ENCODE measurements at places on chromosomes 6 and 20. TPM values are rescaled to one million over a fixed set of nuclear protein-coding genes. Genes with fewer than 3 reads are reported as not detected.

The GCM1 gene
- not detected for total RNA-seq

The YWHAB gene
- total RNA-seq: 170 TPM

The KIAA1755 gene
- 2.5 TPM for total RNA-seq

The LY6G6C gene
- total RNA-seq: under 0.01 TPM

The PPARD gene
- total RNA-seq: 5.1 TPM

The KCNB1 gene
- under 0.01 TPM for total RNA-seq

The PPP1R18 gene
- 46.8 TPM for total RNA-seq

The SLC17A2 gene
- total RNA-seq: not detected

The PAX1 gene
- not detected for total RNA-seq

The HLA-DQB1 gene
- total RNA-seq: not detected

The MRAP2 gene
- total RNA-seq: 3.7 TPM

The MUCL3 gene
- not detected for total RNA-seq

The ZNF184 gene
- total RNA-seq: 6.9 TPM

The TPD52L1 gene
- total RNA-seq: 7.5 TPM

The MED20 gene
- 20.9 TPM for total RNA-seq

The ENPP3 gene
- total RNA-seq: under 0.01 TPM

The FOXS1 gene
- total RNA-seq: 9.3 TPM

The TRIM40 gene
- total RNA-seq: not detected

The GINS1 gene
- total RNA-seq: 29.3 TPM

The COL9A1 gene
- total RNA-seq: not detected

The EPB41L1 gene
- total RNA-seq: 11.1 TPM

The AGPAT4 gene
- 4.0 TPM for total RNA-seq

The DDX39B gene
- total RNA-seq: 156 TPM

The SMLR1 gene
- total RNA-seq: 0.19 TPM

The WFDC9 gene
- total RNA-seq: not detected

The OSBPL2 gene
- total RNA-seq: 31.9 TPM

The TOX2 gene
- total RNA-seq: 1.4 TPM
